ENCODE measurements at places on chromosomes 2 and 18. TPM values are rescaled to one million over a fixed set of nuclear protein-coding genes. Genes with fewer than 3 reads are reported as not detected.
A peak's percentile ranks its signal among the peaks of the same experiment; 100 is the strongest.

DNA sequence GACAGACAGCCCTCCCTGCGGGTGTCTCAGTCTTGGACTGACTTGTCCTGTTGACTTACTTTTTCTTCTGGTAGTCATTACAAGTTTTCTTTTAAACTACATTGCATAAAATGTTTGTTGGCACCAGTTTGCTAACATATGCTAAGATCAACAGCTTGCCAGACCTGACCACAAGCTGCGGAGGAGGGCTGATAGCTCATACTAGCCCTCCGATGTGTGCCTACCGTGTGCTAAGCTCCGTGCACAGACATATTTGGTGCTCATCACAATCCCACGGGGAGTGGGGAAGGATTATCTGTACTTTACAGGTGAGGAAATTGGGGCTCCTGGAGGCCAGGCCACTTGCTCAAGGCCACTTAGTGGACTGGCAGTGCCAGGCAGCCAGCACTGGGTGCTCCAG, 72.8 kb upstream of the YPEL5 start:
- H3K36me3 ChIP-seq = no peaks in the 10 kb centered on the region
- no peak for DNase-seq
- peaks cover 42% of the 10 kb centered on the region for H3K27me3 ChIP-seq
- no peaks in the 10 kb centered on the region for H3K4me1 ChIP-seq
- no peak overlapping the region for H3K27ac ChIP-seq

DNA sequence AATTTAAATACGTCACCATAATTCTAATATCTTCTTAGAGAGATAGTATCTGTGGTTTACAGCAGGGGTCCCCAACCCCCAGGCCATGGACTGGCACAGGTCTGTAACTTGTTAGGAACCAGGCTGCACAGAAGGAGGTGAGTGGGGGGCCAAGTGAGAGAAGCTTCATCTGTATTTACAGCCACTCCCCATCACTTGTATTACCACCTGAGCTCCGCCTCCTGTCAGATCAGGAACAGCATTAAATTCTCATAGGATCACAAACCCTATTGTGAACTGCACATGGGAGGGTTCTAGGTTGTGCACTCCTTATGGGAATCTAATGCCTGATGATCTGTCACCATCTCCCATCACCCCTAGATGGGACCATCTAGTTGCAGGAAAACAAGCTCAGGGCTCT, 282.6 kb downstream of the ICOS start:
- H3K4me1 ChIP-seq = no peaks in the 10 kb centered on the region
- DNase-seq = no peak
- no peak overlapping the region for H3K27ac ChIP-seq
- H3K4me3 ChIP-seq = no peak overlapping the region

- H3K27me3 ChIP-seq = no peaks in the 10 kb centered on the region
- no peak overlapping the region for H3K27ac ChIP-seq
- H3K4me3 ChIP-seq = no peak overlapping the region
- no peak for DNase-seq
- H3K4me1 ChIP-seq = peaks cover 41% of the 10 kb centered on the region
Measured at GRCh38 chr2:70472221-70472890, 81.3 kb downstream of the TGFA start.

GRCh38 chr2:162967811-162968210, 129.2 kb upstream of the KCNH7 start:
- no peak overlapping the region for H3K27ac ChIP-seq
- H3K36me3 ChIP-seq = no peaks in the 10 kb centered on the region
- no peaks in the 10 kb centered on the region for H3K27me3 ChIP-seq
- no peak overlapping the region for H3K4me3 ChIP-seq
- H3K4me1 ChIP-seq = no peaks in the 10 kb centered on the region
- DNase-seq = no peak

- no peak for DNase-seq
- peak within 1 kb of the TSS; percentile 80 for H3K27ac ChIP-seq
- H3K4me1 ChIP-seq = peaks cover 16% of the 10 kb centered on the region
- H3K36me3 ChIP-seq = no peaks in the 10 kb centered on the region
- no peaks in the 10 kb centered on the region for H3K27me3 ChIP-seq
Measured at GRCh38 chr2:70978341-70979179, at the start of gene ANKRD53. TSS of gene ANKRD53 (plus strand) at chr2:70978630. CDS start at chr2:70978646, 16 bp downstream.

DNA sequence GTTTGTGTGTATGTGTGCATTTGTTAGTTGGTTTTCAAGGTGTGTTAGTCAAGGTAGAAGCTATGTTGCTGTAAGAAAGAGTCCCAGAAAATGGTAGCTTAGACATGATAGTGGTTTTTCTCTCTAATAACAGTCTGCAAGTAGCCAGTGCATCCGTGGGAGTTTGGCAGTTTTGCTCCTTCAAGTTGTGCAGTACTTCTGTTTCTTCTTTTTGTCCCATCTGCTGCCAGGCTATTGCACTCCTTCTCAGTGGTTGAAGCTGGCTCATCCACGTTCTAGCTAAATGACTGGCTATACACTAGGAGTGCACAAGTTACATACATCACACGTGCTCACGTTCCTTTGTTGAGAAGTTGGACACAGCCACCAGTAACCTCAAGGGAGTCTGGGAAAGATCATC, 134.7 kb downstream of the ASXL3 start:
- H3K27ac ChIP-seq = no peak overlapping the region
- H3K4me3 ChIP-seq = no peak overlapping the region
- H3K27me3 ChIP-seq = no peaks in the 10 kb centered on the region
- H3K36me3 ChIP-seq = no peaks in the 10 kb centered on the region
- DNase-seq = no peak

- no peaks in the 10 kb centered on the region for H3K36me3 ChIP-seq
- H3K4me1 ChIP-seq = no peaks in the 10 kb centered on the region
- DNase-seq = no peak
- peaks cover 8% of the 10 kb centered on the region for H3K27me3 ChIP-seq
Measured at GRCh38 chr18:23816740-23817139, 127.5 kb downstream of the LAMA3 start.

DNA sequence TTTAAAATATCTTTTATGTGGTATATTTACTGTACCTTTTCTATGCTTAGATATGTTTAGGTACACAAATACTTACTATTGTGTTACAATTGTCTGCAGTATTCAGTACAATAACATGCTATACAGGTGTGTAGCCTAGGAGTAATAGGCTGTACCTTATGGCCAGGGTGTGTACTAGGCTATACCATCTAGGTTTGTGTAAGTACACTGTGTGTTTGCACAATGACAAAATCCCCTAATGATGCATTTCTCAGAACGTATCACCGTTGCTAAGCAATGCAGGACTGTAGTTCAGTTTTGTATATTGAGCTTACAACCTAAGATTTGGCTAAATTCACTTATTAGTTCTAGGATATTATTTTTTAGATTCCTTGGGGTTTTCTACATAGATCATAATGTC, 332.3 kb upstream of the HS6ST1 start:
- H3K36me3 ChIP-seq = peaks cover 2% of the 10 kb centered on the region
- H3K4me1 ChIP-seq = no peaks in the 10 kb centered on the region
- H3K27ac ChIP-seq = no peak overlapping the region
- no peak overlapping the region for H3K4me3 ChIP-seq
- DNase-seq = no peak

GRCh38 chr2:192407692-192408091, 213.0 kb upstream of the TMEFF2 start:
- no peak for DNase-seq
- H3K4me3 ChIP-seq = no peak overlapping the region
- H3K27ac ChIP-seq = no peak overlapping the region
- no peaks in the 10 kb centered on the region for H3K4me1 ChIP-seq
- H3K36me3 ChIP-seq = no peaks in the 10 kb centered on the region

The MLPH gene
- 0.36 TPM for total RNA-seq

The ELOA2 gene
- not detected for total RNA-seq

The CENPA gene
- 43.2 TPM for total RNA-seq

The MC5R gene
- total RNA-seq = not detected

The ZNF396 gene
- total RNA-seq = 2.5 TPM

The GTF2A1L gene
- not detected for total RNA-seq

Measured in activated T-cell treated with anti-CD3 and anti-CD28 coated beads, Interleukin-2, amount 50 U/mL, for 72 hours (primary cell).